ENCODE measurements at places on chromosomes 3 and 15.
A peak's percentile ranks its signal among the peaks of the same experiment; 100 is the strongest.

GRCh38 chr15:99702895-99703602 lies 30.2 kb downstream of the LYSMD4 start:
- DNase-seq = no peak

GRCh38 chr15:95604634-95605036 lies 725.9 kb upstream of the NR2F2 start:
- DNase-seq = no peak

DNA sequence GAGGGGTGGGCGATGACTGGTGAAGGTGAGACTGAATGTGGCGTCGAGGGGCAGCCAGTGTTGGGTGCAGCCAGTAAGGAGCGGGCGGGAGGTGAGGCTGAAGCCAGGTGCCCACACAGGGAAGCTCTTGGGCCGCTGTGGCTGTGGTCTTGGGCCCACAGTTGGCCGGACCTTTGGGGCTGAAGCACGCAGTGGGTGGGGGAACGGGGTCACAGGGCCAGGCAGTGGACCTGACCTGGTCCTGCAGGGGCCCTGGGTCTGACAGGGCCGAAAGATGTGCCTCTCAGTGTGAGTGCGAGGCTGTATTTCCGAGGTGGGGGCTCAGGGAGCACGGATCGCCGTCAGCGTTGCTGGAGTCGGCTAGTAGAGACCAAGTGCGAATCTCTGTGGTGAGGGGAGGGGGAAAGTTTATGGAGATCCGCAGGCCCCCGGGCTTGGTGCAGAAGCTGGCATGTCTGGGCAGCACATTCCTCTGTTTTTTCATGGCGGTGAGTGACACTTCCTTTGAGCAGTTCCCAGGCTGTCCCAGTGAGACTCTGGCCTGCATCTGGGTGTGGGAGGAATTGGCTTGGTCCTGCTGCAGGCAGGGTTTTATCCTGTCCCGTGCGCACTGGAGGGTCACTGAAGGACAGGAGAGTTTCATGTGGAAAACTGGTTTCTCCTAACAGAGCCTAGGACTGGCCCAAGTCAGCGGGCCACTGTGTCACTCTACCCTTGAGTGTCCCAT lies 100.8 kb downstream of the TMEM266 start:
- no peak for DNase-seq

GRCh38 chr3:163672954-163673353 lies 1405.3 kb downstream of the SI start:
- DNase-seq = no peak

DNA sequence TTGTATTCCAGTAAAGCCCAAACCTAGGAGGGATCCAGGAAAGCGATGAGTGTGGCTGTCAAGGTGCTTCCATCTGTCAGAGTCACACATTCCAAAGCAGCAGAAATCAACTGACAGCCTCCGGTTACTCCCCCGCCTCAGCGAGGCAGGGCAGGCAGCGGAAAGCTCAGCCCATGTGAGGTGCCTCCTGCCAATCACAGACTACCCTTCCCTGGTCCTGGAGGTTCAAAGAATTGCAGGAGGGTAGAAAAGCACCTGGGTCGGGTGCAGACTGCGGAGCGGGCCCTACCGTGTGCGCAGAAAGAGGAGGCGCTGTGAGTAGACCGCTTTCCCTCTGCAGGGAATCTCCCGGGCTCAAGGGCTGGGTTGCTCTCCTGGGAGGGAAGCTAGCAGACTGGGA lies at the start of gene UPK1B:
Gene UPK1B, plus strand, starts transcription at position 274 of the 400 bp plus-strand sequence. CDS start 13,144 bp downstream, outside the sequence.
- no peak for DNase-seq

DNA sequence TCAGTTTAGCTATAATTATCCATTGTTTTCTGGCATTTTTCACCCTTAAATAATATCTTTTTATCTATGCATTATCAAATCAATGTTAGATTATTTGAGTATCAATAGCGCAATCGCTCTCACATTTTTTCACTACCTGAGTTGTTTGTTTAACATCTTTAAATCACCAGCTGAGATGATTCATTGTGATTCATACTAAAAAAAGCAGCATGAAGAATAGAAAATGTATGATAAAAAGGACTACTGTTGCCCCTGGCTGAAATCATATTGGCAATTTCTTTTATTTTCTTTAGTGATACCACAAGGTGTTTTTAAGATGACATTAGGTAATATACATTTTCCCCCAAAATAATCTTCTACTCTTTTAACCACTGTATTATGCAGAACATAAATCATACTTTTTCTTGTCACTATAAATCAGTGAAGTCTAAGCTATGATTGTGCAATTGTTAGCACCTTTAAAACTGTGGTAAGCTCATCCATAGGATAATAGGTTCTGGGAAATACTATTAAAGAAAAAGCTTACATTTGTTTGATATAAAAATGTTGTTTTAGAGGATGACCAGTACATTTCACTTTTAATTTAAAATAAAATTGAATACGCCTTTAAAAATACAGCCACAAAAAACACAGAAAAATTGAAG lies 889.1 kb downstream of the NAALADL2 start:
- no peak for DNase-seq

DNA sequence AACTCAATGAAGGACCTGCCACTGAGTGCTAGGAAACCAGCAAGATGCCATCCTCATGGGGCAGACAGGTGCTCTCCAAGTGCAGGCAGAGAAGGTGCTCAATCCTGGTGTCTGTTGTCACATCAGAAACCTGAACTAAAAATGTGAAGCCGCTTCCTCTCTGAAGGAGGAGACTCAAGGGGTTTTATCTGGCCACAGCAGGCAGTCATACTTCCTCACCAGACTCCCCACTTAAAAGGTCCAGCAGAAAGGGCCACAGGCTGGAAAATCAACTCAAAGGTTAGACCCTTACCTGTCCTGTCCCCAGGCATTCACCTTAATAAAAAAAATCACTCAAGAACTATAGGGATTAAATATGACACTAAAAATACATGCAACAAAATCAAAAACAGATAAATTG lies 4.8 kb downstream of the CCDC12 start:
- DNase-seq = no peak

- DNase-seq = no peak
Measured at GRCh38 chr3:5165698-5166097, 21.8 kb upstream of the EDEM1 start.

GRCh38 chr3:103389356-103389755 lies 954.5 kb downstream of the ZPLD1 start:
- no peak for DNase-seq

DNA sequence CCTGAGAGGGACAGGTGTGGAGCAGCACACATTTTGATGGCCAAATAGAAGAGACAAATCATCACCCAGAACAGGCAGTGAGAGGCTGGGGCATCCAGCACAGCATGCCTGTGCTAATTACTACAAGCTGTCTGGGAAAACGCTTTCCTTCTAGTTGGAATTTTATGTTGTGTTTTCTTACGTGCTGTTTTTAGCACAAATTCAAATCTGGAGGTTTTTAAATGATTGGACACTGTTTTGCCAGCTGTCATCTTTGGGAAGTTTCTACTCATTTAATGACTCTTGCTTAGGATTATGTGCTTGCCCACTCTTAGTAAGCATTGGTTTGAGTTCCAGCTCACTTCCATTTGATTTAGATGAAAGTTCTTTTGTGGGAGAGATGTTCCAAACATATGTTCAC lies 43.5 kb downstream of the EAF1 start:
- no peak for DNase-seq

DNA sequence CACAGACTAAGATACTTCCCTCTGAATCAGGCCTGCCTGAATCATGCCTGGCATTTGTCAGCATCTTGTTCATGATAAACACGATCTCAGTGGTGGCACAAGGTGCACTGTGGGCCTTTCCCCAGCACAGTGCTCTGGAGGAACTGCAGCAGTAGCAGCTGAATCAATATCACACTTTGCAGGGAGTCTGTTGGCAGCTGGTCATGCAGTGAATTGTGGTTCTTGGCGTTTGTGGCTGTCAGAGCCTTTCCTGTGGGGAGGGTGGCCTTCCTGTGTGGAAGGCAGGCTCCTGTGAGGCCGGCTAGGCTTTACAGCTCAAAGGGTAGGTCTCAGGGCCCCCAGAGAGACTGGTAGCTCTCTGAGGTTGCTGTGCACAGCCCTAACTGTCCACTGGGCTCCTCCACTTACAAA lies 54.4 kb upstream of the TLE3 start:
- no peak for DNase-seq

DNA sequence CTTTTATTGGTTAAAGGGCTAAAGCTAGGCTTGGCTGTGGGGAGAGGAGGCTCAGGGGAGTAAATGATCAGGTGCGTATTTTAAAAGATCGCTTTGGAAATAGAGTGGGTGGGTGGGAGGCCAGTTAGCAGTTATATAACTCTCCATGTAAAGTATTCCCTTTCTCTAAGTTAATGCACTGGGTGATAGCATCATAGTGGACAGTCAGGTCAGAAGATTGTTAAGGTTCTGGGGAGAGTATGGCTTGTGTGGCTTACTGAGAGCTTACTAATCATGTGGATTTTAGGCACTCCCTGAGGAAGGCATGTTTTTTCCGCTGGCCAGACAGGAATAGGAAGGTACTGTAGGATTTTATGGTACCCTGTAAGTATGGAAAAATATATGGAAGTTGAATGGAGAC lies 6.3 kb upstream of the EIF3J start:
- DNase-seq = no peak

GRCh38 chr3:30658328-30659052 lies 52.1 kb downstream of the TGFBR2 start:
- DNase-seq = no peak

DNA sequence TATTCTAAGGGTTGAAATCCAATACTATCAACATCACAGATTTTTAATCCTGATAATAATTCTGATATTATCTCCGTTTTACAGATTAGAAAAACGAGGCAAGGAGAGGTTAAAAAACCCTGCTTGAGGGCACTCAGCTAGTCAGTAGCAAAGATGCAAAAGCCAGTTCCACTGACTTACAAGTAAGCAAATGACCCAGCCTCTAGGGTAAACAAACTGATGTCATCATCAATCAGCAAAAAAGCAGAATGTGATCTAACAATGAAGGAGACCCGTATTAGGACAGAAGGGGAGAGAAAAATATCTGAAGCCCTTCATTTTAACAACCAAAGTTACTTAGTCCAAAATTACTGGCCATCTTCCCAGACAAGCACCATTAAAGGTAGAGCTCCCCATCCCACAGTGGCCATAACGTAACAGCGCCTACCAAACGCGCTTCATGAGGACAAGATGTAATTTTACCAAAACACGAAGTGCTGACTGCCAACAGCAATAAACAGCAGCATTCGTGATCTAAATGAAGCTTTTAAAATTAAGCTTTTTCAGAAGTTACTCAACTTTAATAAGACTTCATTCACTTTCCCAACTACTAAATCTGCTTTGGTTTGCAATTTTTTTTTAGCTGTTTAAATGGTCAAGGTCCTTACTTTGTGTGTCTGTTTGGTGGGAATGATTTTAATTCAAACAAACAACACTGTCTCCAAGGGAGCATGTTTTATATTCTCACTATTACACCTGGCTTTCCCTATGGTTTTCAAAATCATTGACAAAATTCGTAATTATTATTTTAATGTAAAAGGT lies 176.6 kb downstream of the OSBPL10 start:
- no peak for DNase-seq

GRCh38 chr15:38168467-38169070 lies 84.1 kb upstream of the SPRED1 start:
- DNase-seq = no peak

DNA sequence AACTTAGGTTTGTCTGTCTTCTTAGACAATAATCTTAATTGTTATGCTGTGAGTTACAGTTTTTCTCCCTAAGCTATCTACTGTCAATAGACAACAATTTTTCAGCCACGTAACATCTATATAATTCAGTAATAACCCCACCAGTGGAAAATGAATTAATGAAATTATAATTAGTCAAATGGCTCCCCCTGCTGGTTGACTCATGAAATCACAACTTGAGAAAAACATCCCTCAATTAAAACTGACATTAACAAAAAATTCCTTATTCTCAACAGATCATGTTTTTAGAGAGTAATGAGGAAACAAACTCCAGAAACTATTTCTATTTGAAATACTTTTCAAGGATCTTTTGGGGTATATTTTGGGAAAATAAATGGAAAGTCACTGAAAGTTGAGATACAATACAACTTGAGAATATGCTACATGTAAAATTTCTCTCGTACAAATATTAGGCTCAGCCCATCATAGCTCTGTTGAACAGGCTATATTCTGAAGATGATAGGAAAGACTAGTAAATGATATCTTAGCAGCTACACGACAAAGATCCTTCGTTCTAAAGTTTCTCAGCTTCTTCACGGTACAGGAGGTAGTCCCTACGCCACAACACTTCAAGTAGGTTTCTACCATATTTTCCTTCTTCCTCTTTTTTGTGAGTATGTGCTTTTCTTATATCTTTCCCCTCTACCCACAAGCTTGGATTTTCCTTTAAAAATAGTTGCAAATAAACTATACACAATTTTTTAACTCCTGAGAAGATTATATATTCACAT lies 20.7 kb downstream of the PPP1R2 start:
- peak; percentile 45 for DNase-seq

DNA sequence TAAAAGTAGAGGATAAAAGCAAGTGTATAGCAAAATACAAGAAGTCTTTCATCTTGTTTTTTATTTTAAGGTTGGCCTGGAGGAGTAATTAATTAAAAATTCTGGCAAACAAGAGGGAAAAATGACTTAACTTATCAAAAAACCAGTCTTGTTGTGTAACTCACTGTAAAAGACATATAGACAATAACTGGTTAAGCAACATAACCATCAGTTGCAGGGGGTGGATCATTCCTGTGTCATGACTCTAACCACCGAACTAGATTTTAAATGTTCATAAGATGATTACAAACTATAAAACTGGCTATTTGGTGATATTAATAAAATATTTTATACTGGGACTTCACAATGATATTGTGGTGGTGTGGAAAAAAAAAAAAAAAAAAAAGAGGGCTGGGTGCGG lies 130.6 kb downstream of the STAG1 start:
- DNase-seq = no peak

DNA sequence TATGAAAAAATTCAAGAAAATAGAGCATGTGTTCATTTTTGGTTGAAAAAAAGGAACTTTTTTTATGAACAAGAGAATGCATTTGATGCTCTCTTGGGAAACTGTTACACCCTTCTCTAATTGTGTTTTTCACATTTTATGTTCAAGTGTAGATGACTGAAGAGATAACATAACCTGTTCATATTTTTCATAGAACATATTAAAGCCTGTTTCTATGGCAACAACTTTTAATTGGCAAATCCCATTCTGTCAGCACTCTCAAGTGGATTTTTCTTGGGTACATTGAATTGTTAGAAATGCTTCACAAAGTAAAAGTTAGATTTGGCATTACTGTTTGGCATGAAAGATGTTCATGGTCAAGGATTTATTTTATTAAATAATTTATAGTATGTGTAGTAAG lies 117.5 kb downstream of the MBNL1 start:
- no peak for DNase-seq

DNA sequence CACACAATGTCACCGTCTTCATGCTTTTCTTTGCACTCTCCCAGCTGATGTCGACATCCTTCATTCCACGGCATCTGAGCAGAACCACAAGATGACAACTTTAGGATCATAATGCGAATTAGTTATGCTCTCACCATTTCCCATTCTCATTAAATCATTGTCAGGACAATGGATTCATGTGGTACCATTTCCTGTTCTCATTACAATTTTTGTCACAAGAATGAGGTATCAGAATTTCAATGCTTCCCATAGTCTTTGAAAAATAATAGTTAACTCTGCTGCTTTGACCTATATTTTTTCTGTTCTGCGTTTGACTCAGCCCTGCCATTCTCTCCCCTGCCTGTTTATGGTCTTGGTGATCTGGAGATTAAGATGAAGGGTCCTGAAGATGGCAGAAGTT lies 175.7 kb upstream of the MDFIC2 start:
- DNase-seq = no peak

Data from stimulated activated CD4-positive, alpha-beta T cell treated with anti-CD3 and anti-CD28 coated beads, Interleukin-1b, Interleukin-23, amount 100 ng/mL, for 4 hours (primary cell).